GM12891 (cell line): ENCODE measurements at places on chromosomes 1 and 21.
A peak's percentile ranks its signal among the peaks of the same experiment; 100 is the strongest.

- no peak for DNase-seq
Measured at GRCh38 chr1:163509114-163509513, 187.4 kb downstream of the NUF2 start.

DNA sequence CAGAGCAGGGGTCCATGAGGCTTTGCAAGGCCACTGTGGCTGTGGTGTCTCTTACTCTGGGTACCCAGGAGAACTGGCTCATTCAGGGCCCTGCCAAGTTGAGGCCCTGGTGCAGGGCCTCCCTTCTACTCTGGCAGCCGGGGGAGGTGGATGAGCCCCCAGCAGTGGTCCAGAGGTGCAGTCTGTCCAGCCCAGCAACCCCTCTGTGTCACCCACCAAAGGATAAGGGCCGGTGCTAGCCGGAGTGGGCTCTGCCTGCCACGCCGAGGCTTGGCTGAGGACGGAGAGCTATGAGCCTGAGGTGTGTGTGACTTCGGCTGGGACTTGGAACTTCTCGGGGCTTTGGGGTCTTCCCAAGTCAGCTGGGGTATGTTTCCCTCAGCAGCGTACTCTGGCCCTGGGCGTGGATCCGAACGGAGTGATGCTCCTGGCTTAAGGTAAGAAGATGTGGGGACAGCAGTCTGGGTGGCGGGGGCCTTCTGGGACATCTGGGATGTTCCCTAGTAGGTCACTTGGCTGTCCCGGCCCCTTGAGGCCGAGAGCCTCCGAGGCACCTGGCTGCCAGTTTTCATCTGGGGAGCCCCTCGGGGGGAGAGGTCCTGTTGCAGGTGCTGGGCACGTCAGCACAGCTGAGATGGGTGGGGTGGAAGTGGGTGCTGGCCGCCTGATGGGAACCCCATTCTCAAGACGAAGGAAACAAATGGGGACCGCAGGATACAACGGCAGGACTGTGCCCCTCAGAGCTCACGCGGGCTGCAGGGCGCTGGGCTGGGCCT lies 25.9 kb downstream of the RUNX3 start:
- DNase-seq, result no peak

GRCh38 chr1:6624710-6625583 lies at the start of gene THAP3:
Gene THAP3 (plus strand): TSS chr1:6624868. CDS start chr1:6625219, 351 bp downstream.
- DNase-seq, result peak; percentile 98

GRCh38 chr1:240666568-240667198 lies 54.7 kb upstream of the GREM2 start:
- DNase-seq, result no peak

DNA sequence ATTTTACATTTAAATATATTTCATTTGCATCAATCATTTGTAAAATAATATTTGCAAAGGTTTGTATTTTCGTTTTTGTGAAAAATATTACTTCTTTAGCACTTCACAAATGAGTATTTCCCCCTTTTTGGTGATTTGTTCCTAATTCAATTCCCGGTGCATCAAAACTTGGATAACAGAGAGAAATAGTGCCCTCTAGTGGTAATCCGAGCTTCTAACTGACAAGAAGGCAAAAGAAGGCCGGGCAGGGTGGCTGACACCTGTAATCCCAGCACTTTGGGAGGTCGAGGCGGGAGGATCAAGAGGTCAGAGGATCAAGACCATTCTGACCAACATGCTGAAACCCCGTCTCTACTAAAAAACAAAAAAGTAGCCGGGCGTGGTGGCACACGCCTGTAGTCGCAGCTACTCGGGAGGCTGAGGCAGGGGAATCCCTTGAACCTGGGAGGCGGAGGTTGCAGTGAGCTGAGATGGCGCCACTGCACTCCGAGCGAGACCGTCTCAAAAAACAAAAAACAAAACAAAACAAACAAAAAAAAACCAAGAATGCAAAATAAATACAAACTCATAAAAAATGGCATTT lies 137.7 kb downstream of the COL11A1 start:
- peak; percentile 5 for DNase-seq

DNA sequence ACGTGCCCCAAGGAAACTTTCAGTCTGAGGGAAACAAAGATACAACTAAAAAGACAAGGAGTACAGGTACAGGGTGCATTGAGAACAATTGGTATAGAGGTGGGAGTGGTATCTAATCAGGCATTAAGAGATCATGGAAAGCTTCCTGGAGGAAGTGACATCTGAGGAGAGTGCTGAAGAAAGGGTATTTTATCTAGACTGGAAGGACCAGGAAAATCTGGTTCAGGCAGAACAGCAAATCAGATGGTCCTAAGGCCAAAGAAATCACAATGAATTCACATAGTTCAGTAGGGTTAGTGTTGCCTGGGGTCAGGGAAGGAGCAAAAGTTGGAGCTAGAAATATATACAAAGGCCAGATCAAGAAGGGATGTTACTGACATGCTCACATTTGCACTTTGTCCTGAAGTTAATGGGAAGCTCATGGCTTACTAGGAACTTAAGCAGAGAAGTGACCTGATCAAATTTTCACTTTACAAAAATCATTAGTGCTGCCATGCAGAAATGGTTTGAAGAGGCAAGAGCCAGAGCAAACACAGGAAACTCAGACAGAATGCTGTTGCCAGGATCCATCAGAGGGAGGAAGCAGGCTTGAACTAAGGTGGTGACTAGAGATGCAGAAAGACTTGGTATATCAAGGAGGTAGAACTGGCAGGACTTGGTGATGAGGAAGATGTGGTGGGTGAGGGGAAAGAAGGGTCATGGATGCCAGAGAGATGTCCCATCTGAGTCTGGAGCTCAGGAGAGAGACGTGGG lies 14.5 kb upstream of the CTTNBP2NL start:
- DNase-seq, result no peak

- DNase-seq, result no peak
Measured at GRCh38 chr1:227330279-227331076, 12.2 kb upstream of the CDC42BPA start.

DNA sequence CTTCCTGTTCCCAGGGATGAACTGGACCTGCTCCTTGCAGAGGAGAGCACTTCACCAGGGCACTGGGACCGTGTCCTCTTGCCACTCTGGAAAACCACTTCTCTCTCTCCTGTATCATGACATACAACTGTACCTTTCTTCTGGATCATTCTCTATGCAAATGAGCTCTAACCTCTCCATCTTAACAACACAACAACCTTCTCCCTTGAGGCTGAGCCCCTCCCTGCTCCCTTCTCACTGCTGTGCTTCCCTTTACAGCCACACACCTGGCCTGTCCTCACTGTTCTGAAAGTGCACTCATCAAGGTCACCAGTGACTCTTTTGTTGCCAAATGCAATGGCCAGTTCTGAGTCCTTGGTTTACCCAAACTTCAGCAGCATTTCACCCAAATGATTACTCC lies 54.5 kb upstream of the MRPS6 start:
- no peak for DNase-seq

DNA sequence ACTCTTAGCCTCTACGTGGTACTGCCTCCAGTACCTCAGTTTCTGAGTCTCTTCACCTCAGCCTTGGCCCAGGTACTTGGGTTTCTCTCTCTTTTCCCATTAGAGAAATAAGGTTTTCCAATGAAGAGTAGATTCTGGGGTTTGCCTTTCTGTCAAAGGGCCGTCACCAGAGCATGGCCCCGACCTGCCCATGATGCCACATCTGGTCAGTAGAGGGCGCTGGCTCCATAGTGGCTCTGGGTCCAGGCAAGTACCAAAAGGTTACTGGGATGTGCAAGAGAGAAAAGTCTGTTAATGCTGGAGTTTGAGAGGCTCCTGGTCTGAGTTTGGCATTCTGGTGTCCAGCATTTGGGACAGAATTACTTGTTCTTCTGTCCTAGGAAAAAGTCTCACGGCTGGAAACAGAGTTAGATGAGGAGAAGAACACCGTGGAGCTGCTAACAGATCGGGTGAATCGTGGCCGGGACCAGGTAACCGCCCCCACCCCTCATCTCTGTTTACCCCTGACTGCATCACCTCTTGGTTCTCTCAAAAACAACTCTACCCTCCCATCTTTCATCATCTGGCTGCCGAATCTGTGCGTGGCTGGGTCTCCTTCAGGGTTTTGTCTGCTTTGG lies 5.3 kb upstream of the TUFT1 start:
- DNase-seq, result peak; percentile 63

DNA sequence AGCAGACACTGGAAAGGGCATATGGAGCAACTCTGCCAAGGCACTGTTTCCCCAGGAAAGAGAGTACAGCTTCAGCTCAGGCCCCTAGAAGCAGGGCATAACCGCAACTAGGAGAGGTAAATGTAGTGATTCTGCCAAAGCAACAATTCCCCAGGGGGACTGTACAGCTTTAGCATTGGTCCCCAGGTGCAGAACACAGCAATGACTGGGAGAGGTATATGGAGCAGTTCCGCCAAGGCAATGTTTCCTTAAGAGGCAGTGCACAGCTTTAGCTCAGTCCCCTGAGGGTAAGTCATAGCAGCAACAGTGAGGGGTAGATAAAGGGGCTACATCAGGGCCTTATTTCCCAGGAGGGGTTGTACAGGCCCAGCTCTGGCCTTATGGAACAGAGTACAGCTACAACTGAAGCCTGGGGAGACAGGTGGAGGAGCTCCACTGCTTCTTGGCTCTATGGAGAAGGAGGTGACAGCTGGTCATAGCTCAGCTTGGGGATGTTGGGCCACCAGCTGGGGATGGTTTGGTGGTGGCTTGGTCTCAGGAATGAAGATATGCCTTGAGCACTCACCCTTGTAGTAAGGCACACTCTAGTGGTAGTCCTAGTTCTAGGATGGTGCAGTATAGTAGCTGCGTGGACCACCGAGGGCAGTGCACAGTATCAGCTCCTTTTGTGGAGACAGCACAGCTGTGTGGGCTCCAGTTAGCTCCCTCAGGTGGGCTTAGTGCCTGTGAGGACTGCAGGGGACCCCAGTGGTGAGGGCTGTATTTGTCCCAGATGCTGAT lies 582.7 kb downstream of the PTPRC start:
- DNase-seq, result no peak

DNA sequence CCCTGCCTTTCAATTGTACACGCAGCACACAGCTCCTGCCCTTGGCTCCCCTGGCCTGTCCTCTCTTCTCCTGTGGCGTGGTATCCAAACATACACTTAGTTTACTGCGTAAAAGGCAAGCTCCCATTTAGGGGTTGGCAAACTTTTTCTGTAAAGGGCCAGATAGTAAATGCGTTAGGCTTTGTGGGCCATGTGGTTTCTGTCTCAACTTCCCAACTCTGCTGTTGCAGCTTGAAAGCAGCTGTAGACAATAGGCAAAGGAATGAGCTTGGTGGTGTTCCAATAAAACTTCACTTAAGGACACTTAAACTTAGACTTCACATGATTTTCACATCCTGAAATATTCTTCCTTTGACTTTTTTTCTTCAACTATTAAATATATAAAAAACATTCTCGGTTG lies 63.3 kb downstream of the RHOU start:
- DNase-seq, result no peak

DNA sequence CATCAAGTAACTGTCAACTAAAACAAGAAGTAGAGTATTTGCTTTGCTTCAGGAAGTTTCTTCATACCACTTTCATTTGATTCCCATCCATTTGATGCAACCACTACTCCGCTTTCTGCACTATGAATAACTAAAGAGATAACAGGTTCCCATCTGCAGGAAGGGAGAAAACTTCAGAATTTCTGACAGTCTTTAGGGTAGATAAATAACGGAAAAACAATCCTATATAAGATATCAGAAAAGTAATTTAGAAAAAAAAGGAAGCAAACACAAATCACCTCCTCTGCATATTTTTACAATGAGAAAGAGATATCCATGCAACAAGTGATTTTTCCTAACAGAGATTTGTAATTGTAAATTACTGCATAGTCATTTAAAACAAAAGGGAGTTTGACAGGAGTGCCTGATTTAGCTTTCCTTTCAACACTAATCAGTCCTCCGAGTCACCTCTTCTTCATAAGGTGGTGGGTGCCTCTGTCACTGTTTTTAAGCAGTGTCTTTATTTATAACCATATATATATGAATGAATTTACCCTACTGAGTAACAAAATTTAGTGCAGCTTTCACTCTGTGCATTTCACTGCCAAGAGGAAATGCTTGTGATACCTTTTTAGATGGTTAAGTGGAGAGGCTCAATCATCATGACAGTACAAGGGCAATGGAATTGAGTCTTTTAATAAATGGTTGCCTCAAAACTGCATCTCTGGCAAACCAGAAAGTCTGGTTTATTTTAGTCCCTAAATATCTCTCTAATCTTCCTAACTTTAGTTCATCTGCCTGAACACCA lies 1920.4 kb downstream of the MRPL39 start:
- DNase-seq, result no peak

DNA sequence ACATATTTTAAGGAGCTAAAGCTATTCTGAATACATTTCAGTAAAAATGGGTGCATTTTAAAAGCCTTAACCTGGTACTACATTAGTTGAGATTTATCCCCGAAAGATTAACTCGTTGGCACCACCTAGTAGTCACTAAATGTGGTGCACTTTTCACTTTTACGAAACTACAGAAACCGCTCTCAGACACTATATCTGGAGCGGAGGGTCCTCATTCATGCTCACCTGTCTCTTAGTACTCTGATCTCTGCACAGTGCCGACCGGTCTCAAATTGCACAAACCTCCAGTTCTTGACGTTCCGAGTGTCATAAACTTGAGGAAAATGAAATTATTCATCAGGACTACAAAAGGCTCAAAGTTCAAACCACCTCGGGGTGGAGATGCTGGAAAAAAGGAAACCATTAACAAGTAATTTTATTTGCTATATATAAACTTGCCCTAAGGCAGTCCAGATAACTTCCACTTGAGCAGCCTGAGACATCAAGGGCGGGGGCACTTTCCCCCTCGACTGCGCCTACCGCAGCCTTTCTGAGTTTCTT lies 722 bp downstream of the LZIC start:
- no peak for DNase-seq

DNA sequence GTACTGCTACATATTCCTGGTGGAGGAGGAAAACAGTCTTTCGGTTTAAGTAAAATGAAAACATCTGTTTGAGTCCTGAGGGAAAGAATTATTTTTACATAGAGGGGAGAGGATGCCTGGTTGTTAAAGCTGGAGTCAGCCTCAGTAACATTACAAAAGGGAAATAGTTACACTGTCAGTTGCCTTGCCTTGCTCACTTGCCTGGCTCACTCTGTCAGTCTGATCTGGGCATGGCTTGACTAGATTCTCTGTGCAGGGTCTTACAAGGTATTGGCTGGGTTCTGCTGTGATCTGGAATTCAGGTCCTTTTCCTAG lies 8.4 kb upstream of the UBE2U start:
- no peak for DNase-seq

- DNase-seq, result no peak
Measured at GRCh38 chr1:110309139-110309538, 30.0 kb upstream of the RBM15 start.
